ENCODE measurements at places on chromosomes 3 and 15.

DNA sequence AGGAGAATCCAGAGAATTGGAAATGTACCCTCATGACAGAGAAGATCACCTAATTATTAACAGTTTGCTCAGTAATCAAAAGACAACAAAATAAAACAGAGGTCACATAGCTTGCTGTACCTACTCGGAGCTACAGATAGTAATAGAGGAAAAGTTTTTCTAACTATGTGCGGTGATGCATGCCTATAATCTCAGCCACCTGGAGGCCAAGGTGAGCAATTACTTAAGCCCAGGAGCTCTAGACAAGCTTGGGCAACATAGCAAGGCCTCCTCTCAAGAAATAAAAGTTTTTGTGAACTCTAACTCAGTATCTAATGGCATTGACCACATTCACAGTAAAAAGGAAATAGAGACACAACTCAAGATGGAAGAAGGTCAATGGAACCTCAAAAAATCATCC, 243.6 kb downstream of the ATP8B4 start:
- no peaks in the 10 kb centered on the region for H3K36me3 ChIP-seq
- no peak for DNase-seq
- H3K4me3 ChIP-seq: no peak overlapping the region
- no peaks in the 10 kb centered on the region for H3K27me3 ChIP-seq
- H3K27ac ChIP-seq: no peak overlapping the region

- peak overlapping the region; percentile 35 for H3K27ac ChIP-seq
- no peak for DNase-seq
- H3K27me3 ChIP-seq: no peaks in the 10 kb centered on the region
- peaks cover 8% of the 10 kb centered on the region for H3K4me1 ChIP-seq
- no peak overlapping the region for H3K4me3 ChIP-seq
Measured at GRCh38 chr3:146640955-146641867, 36.1 kb upstream of the PLSCR5 start.

- H3K36me3 ChIP-seq: no peaks in the 10 kb centered on the region
- no peak overlapping the region for H3K4me3 ChIP-seq
- H3K4me1 ChIP-seq: peaks cover 7% of the 10 kb centered on the region
Measured at GRCh38 chr15:67396114-67396513, 124.8 kb upstream of the C15orf61 start.

DNA sequence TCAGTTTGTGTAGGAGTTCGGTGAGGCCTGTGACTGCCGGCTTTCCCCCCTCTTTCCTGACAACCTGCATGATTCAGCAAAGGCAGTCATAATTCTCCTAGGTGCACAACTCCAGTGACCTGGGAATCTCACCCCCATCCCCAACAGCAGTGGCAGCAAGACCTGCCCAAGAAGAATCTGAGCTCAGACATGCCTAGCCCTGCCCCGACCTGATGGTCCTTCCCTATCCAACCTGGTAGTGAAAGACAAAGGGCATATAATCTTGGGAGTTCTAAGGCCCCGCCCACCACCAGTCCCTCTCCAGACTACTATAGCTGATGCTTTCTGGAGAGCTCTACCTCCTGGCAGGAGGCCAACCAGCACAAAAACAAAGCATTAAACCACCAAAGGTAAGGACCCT, 44.2 kb upstream of the ZBED2 start:
- H3K4me3 ChIP-seq: no peak overlapping the region
- peaks cover 14% of the 10 kb centered on the region for H3K4me1 ChIP-seq
- no peaks in the 10 kb centered on the region for H3K27me3 ChIP-seq
- no peak overlapping the region for H3K27ac ChIP-seq
- no peak for DNase-seq

DNA sequence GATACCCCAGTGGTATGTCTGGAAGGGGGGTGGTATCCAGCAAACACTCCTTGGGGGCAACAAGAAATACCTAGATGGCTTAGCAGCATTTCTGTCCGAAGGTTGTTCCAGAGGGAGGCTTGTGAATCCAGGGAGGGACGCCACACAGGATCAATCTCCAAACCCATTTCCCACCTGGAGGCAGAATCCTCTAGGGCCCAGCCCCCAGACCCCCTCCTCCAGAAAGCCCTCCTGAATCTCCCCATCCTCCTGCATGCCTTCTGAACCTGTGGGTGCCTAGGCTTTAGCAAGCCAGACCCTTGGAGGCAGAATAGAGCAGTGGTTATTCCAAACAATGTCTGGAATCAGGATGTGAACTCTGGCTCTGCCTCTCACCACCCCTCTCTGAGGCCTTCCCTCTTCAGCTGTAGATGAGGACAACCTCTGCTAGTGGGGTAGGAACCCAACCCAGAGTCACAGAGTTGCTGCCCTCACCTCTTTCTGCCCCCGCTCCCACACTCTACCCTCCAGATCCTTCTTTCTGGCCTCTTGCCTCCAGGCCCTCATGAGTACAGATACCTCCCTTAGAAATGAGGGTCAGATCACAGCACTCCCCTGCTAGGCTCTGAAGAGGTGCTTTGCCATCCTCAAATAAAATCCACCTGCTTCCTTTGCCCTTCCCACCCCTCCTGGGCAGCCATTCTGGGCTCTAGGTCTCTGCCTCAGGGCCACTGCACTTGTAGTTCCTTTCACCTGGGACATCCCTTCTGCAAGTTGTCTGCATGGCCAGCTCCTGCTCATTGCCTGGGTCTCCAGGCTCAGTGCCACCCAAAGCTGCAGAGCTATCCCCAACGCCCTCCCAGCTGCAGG, 8.1 kb downstream of the CISH start:
- H3K4me3 ChIP-seq: peak overlapping the region; percentile 4
- H3K27ac ChIP-seq: peak overlapping the region; percentile 23
- no peaks in the 10 kb centered on the region for H3K27me3 ChIP-seq
- H3K4me1 ChIP-seq: peaks cover 5% of the 10 kb centered on the region
- no peak for DNase-seq
